H1 (cell line): ENCODE measurements at places on chromosomes 1 and 21. TPM values are rescaled to one million over a fixed set of nuclear protein-coding genes. Genes with fewer than 3 reads are reported as not detected.

SNIP1 gene
- 3.7 and 6.3 TPM in 2 replicates for polyA plus RNA-seq

- no peaks in the 10 kb centered on the region for H3K36me3 ChIP-seq
- H3K4me1 ChIP-seq = peaks cover 11% of the 10 kb centered on the region
- H3K27me3 ChIP-seq = no peaks in the 10 kb centered on the region
- peak overlapping the region; percentile 78 for H3K4me3 ChIP-seq
Observed at GRCh38 chr1:153728305-153729066, 636 bp downstream of the INTS3 start.

GRCh38 chr21:10272216-10272615, 249.2 kb upstream of the TPTE start:
- no peak for DNase-seq
- no peaks in the 10 kb centered on the region for H3K4me1 ChIP-seq
- no peaks in the 10 kb centered on the region for H3K36me3 ChIP-seq
- no peak overlapping the region for H3K4me3 ChIP-seq

DNA sequence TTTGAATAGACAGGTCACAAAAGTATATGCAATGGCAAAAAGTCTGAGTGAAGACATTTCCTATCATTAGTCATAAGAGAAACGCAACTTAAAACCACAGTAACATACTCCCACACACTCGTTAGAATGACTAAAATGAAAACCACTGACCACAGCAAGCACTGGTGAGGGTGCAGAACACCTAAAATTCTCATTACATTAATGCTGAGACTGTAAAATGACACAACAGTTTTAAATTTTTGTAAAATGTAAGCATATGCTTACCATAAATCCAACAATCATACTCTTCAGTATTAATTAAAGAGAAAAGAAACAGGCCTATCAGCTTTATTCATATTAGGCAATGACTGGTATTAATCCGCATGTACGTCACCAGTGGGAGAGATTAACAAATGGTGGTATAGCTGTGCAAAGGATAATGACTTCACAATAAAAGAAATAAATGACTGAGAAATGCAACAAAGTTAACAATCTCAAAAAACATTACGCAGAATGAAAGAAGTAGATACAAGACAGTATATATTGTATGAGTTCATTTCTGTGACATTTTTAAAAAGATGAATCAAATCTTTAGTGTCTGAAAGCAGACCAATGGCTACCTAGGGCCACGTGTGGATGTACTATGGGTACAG, 253.5 kb downstream of the AKT3 start:
- H3K27ac ChIP-seq = no peak overlapping the region
- H3K4me3 ChIP-seq = no peak overlapping the region
- DNase-seq = no peak
- H3K36me3 ChIP-seq = no peaks in the 10 kb centered on the region

ICOSLG gene
- polyA plus RNA-seq = 2.3 and 3.1 TPM in 2 replicates

DNA sequence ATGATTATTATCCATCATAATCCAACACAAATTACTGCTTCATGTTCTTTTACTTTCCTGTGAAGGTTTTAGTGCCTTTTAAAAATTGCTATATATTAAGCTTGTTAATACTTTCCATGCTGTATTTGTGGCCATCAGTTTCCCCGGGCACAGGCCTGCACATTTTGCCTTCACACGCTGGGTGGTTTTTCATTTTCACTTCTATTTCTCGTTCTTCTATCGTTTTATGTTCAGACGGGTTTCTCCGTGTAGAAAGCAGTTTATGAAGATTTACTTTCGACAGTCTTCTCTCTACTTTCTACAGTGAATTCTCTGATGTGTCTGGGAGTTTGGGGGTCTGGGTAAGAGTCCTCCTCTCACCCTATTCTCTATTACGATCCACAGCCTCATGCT, 9.5 kb downstream of the RUNX3 start:
- H3K4me1 ChIP-seq = no peaks in the 10 kb centered on the region
- H3K27ac ChIP-seq = no peak overlapping the region
- H3K27me3 ChIP-seq = peaks cover 4% of the 10 kb centered on the region
- no peaks in the 10 kb centered on the region for H3K36me3 ChIP-seq

- H3K36me3 ChIP-seq = no peaks in the 10 kb centered on the region
- DNase-seq = no peak
- no peaks in the 10 kb centered on the region for H3K27me3 ChIP-seq
- peaks cover 3% of the 10 kb centered on the region for H3K4me1 ChIP-seq
- H3K27ac ChIP-seq = no peak overlapping the region
- no peak overlapping the region for H3K4me3 ChIP-seq
Observed at GRCh38 chr1:83807231-83807630, 191.7 kb downstream of the TTLL7 start.

- H3K4me3 ChIP-seq = no peak overlapping the region
- H3K27ac ChIP-seq = no peak overlapping the region
- DNase-seq = no peak
- no peaks in the 10 kb centered on the region for H3K27me3 ChIP-seq
- H3K36me3 ChIP-seq = no peaks in the 10 kb centered on the region
Observed at GRCh38 chr21:15947677-15948076, 217.9 kb downstream of the USP25 start.

DNA sequence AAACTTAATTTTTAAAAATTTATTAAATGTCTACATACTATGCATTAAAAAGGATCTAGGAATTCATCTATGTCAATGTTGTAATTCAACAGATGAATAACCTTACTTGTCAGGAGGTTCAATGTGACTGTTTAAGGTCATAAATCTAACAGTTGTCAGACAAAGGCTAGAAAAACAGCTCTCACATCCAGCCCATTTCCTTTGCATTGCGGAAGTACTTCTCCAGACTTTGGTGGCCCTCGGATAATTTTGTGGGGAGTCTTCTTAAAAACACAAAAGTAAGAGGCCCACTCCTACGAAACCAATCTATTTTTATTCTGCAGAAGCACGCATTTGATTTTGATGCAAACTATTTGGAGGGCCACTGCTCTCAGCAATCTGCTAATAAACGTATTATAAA, 122.6 kb upstream of the CHRM3 start:
- no peaks in the 10 kb centered on the region for H3K4me1 ChIP-seq
- H3K36me3 ChIP-seq = no peaks in the 10 kb centered on the region
- no peaks in the 10 kb centered on the region for H3K27me3 ChIP-seq
- no peak overlapping the region for H3K27ac ChIP-seq
- DNase-seq = no peak

- H3K27ac ChIP-seq = no peak overlapping the region
Observed at GRCh38 chr21:25557180-25557579, 50.1 kb downstream of the MRPL39 start.

DNA sequence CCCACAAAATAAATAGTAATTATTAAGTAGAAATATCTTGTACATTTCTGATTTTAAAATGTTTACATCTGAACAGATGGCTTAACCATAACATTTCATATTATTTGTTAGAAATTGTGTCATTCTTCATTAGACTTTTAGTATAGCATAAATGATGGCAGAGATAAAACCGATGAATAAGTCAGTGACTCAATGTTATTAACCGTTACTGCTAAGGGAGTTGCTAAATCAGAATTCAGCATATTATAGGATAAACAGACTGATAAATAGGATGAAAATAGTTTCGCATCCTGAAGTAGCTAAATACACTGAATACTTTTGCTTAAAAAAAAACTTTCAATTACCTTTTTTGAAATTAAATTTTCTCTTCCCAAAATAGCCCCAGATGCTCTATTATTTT, 610.6 kb upstream of the ZP4 start:
- H3K4me1 ChIP-seq = no peaks in the 10 kb centered on the region
- H3K4me3 ChIP-seq = no peak overlapping the region
- no peaks in the 10 kb centered on the region for H3K27me3 ChIP-seq
- no peaks in the 10 kb centered on the region for H3K36me3 ChIP-seq

DNA sequence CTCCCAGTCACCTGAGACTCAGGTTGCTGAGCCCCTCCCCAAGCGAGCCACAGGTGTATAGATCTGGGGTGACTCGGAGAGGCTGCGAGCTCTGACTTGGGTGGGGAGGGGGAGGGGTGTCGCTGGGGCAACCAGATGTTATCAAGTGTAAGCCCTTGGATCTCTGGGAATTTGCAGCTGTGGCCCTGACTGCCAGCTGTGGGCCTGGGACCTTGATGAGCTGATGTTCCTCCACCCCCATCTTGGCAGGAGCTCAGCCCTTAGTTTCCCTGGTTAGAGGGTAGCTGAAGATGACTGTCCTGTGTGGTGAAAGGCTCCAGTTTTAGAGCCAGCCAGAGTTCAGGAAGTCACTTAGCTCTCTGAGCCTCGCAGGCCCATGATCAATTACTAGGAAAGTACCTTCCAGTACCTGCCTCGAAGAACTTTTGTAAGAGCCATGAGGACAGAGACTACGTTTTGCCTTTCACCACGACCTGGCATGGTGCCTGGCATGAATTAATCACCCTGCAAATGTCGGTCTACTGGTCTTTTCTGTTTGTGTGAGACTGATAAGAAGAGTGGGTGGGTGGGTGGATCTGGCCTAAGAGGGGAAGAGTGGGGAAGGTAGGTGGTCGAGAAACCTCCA, 55.8 kb downstream of the YARS1 start:
- peak; percentile 54 for DNase-seq
- H3K27me3 ChIP-seq = no peaks in the 10 kb centered on the region

DNA sequence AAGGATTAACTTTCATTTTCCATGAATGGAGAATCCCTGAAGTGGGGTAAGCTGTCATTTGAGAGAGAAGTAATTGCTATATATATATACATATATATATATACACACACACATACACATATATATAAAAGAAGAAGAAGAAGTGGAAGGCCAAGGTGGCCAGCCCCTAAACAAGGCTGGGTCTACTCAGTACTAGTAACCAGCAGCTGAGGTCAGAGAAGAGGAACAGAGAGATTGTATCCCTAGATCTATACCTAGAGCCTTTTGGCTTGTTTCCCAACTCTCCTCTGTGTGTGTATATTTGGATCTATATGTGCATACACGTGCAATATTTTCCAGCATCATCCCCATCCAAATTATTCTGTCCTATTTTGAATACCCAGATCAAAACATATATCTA, 5.2 kb downstream of the TNFSF4 start:
- H3K4me1 ChIP-seq = peaks cover 4% of the 10 kb centered on the region; the same call in 1 of the 2 replicates
- H3K36me3 ChIP-seq = no peaks in the 10 kb centered on the region
- H3K27ac ChIP-seq = no peak overlapping the region
- DNase-seq = no peak
- H3K4me3 ChIP-seq = no peak overlapping the region
- peaks cover 1% of the 10 kb centered on the region for H3K27me3 ChIP-seq

GRCh38 chr1:26084844-26085243, 17.4 kb upstream of the TRIM63 start:
- H3K27ac ChIP-seq = no peak overlapping the region
- H3K27me3 ChIP-seq = no peaks in the 10 kb centered on the region
- no peak for DNase-seq

DNA sequence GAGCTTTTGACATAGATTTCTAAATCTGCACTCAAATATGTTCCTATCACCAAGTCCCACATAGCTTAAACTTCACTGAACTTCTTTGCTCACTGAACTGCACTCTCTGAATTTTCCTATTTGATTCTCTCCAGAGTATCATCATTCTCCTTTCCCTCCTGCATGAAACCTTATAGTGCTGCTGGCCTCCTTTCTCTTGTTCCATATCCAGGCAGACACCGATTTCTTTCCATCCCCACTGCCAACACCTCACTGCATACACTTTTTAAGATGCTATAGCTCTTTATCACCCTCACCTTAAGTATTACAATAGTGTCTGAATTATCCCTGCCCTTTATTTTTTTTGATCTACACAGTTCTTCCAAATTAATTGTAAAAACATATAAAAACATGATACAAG, 3.1 kb upstream of the TRIM45 start:
- no peaks in the 10 kb centered on the region for H3K36me3 ChIP-seq
- no peak overlapping the region for H3K4me3 ChIP-seq
- H3K27me3 ChIP-seq = no peaks in the 10 kb centered on the region
- H3K4me1 ChIP-seq = peaks cover 2% of the 10 kb centered on the region

MTOR gene
- polyA plus RNA-seq = 43.6 and 44.2 TPM in 2 replicates

- H3K27ac ChIP-seq = no peak overlapping the region
- no peak overlapping the region for H3K4me3 ChIP-seq
- DNase-seq = peak; percentile 9
- no peaks in the 10 kb centered on the region for H3K27me3 ChIP-seq
- no peaks in the 10 kb centered on the region for H3K4me1 ChIP-seq
Observed at GRCh38 chr1:99808391-99809115, 41.6 kb upstream of the AGL start.

DNA sequence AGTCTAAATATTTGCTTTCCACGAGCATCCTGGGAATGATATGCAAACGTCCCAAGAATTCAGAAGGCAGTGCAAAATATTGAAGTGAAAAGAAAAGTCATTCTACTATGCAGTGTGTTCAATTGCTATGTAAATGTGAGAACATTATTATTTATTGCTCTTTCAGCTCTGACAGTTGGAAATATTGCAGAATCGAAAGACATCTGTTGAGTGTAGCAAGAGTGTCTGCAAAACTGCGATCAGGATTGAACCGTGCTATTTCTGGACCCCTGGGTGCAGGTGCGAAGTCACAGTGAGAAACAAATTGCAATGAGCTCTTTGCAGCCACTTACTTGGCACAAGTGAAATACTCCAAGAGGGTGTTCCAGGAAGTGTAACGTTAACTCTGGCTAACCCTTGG, 566.4 kb downstream of the AJAP1 start:
- H3K27me3 ChIP-seq = peaks cover 41% of the 10 kb centered on the region
- no peak for DNase-seq
- no peaks in the 10 kb centered on the region for H3K36me3 ChIP-seq
- H3K4me1 ChIP-seq = no peaks in the 10 kb centered on the region

GRCh38 chr1:35505911-35506798, 51.0 kb downstream of the KIAA0319L start:
- no peaks in the 10 kb centered on the region for H3K4me1 ChIP-seq
- DNase-seq = no peak
- H3K36me3 ChIP-seq = peaks cover 3% of the 10 kb centered on the region; the same call in 1 of the 2 replicates
- no peak overlapping the region for H3K27ac ChIP-seq
- H3K27me3 ChIP-seq = no peaks in the 10 kb centered on the region

S100A8 gene
- not detected in 2 replicates for polyA plus RNA-seq

ANKRD34A gene
- 0.15 and 0.19 TPM in 2 replicates for polyA plus RNA-seq

DNA sequence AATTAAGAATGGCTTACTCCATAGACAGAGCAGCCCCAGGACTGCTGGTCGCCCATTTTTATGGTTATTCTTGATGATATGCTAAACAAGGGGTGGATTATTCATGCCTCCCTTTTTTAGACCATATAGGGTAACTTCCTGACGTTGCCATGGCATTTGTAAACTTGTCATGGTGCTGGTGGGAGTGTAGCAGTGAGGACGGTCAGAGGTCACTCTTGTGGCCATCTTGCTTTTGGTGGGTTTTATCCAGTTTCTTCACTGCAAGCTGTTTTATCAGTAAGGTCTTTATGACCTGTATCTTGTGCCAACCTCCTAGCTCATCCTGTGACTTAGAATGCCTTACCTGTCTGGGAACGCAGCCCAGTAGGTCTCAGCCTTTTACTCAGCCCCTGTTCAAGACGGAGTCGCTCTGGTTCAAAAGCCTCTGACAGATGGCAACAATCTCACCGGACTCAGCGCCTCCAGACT, 5.2 kb upstream of the AGPAT3 start:
- H3K27ac ChIP-seq = no peak overlapping the region
- no peak for DNase-seq
- no peaks in the 10 kb centered on the region for H3K4me1 ChIP-seq
- no peaks in the 10 kb centered on the region for H3K36me3 ChIP-seq
- no peak overlapping the region for H3K4me3 ChIP-seq

DNA sequence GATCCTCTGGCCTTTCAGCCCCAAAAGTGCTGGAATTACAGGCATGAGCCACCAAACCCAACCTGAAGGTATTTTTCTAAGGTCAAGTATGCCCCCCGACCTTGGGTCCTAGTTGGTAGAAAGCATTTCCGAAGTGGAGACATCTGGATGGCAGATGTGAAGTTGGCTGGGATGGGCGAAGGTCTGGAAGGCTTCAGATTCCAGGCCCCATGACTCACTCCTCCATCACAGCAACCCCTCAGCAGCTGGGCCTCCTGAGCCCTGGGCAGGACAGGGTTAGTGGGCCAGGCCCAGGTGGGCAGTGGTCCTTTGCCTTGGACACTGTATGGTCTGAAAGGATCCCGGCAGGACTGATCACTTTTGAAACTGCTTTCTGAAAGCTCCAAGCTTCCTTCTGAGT, 23.3 kb downstream of the NAV1 start:
- peaks cover 2% of the 10 kb centered on the region; the same call in 1 of the 2 replicates for H3K4me1 ChIP-seq
- no peak overlapping the region for H3K4me3 ChIP-seq
- no peak for DNase-seq
- no peak overlapping the region for H3K27ac ChIP-seq
